CD8-positive, alpha-beta memory T cell (primary cell): ENCODE measurements at places on chromosomes 4 and X. TPM values are rescaled to one million over a fixed set of nuclear protein-coding genes. Genes with fewer than 3 reads are reported as not detected.

The GDI1 gene
- total RNA-seq = 107 TPM

The CT45A2 gene
- not detected for total RNA-seq

The FOXO4 gene
- total RNA-seq = 13.8 TPM

The RAB28 gene
- total RNA-seq = 17.3 TPM

The SHROOM4 gene
- not detected for total RNA-seq

The GPR82 gene
- total RNA-seq = 0.39 TPM

The PLAC1 gene
- total RNA-seq = not detected

The UGT2B17 gene
- total RNA-seq = not detected

The HTR2C gene
- total RNA-seq = not detected

The HTN3 gene
- total RNA-seq = not detected

The GUCY1A1 gene
- total RNA-seq = not detected

The PCYT1B gene
- not detected for total RNA-seq

The TMEM47 gene
- total RNA-seq = not detected

The SMIM10 gene
- total RNA-seq = 1.3 TPM

The MAGEA2B gene
- total RNA-seq = not detected

The HTT gene
- total RNA-seq = 54.7 TPM

The SLC26A1 gene
- not detected for total RNA-seq

- no peak for DNase-seq
Measured at GRCh38 chr4:55980725-55981124, 32.0 kb downstream of the CEP135 start.

DNA sequence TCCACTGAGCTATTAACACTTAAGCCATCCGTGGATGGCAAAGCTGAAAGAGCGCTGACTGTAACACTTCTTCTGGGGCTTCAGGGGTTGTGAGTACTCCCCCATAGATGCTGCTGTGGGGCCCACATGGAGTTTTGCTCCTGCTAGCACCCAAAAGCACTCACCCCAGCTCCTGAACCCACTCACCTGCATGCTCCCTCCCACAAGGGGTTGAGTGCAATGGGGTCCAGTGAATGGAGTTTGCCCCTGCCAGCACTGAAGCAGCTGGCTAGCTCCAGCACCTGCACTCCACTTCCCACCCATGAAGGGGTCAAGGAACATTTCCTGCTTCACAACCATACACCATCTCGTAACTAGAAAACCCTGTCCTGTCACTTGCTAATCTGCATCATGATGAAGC, 78.9 kb downstream of the IL21 start:
- no peak for DNase-seq

GRCh38 chrX:105610411-105610810, 211.9 kb upstream of the NRK start:
- DNase-seq = no peak

DNA sequence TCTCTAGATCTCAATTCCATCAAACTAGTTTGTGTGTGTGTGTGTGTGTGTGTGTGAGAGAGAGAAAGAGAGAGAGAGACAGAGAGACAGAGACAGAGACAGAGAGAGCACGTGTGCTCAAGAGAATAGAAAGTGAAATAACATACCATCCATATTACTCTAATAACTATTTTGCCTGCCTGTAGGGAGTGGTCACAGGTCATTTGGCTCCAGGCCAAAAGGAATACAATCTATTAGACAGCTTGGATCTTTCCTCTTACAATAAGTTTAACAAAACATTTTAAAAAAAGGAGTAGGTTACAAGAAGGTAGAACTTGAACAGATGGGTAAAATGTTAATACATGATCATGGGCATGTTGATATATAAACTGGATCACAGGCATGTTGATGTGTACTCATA, 76.2 kb downstream of the COL4A6 start:
- no peak for DNase-seq

DNA sequence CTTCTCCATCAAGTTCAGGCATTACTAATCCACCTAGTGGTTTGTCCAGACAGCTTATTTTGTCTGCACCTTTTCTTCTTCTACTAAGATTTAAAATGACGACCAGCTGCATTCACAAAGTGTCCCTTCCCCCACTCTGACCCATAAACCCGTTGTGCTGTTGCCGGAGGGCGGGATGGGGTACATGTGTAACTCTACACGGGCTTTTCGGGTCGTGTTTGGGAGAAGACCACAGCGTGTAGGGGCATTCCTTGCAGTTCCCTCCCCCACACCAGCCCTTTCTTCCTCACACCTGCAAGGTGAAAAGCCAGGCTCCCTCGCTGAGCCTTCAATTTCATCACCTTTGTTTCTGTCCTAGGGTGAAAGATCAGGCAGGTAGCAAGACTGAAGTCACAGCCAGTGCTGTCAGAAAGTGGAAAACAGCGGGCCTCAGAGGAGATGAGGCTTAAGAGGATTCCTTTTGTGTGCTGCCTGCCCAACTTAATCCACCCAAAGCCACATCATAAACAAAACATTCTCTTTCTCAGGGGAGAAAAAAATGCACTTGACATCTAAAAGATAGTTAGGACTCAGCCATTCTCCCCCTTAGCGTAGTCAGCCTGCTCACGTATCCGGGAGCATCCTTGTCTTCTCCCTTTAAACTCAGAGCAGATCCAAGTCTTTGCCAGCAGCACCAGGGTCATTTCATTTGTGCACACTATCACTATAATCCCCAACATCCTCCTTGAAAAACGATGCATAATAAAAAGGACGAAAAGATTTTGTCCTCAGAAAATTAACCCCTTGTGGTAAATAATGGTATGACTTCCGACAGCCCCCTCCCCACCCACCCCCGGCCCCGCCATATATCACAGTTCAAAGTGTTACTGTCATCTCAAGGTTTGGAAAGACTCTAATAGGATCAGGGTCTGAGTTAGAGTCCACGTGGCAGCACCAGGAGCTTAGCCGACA, 599.0 kb downstream of the RAB28 start:
- no peak for DNase-seq

GRCh38 chr4:8079916-8080753, 78.5 kb downstream of the ABLIM2 start:
- no peak for DNase-seq

GRCh38 chr4:17534705-17535104, 19.7 kb downstream of the CLRN2 start:
- DNase-seq = no peak

- no peak for DNase-seq
Measured at GRCh38 chrX:107766470-107767150, 9.0 kb downstream of the TSC22D3 start.

GRCh38 chr4:71405791-71406190, 67.0 kb downstream of the SLC4A4 start:
- no peak for DNase-seq

GRCh38 chr4:176469546-176469945, 149.8 kb downstream of the SPCS3 start:
- DNase-seq = no peak

- no peak for DNase-seq
Measured at GRCh38 chr4:20680736-20681135, 19.5 kb upstream of the PACRGL start.

DNA sequence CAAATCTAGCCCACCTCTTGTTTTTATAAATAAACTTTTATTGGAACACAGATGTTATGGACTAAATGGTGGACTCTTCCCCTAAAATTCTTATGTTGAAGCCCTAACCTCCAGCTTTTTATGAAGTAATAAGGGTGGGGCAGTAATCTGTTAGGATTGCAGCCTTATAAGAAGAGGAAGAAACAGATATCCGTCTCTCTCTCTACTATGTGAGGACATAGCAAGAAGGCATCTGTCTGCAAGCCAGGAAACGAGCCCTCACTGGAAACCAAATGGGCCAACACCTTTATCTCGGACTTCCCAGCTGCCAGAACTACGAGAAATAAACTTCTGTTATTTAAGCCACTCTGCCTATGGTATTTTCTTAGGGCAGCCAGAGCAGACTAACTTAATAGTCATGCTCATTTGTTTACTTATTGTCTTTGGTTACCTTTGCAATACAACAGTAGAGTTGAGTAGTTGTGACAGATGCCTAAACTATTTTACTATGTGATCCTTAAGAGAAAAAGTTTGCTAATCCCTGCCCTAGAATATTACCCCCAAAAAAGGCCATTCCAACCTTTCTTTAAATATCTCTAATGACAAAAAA, 67.4 kb downstream of the MANBA start:
- DNase-seq = no peak

DNA sequence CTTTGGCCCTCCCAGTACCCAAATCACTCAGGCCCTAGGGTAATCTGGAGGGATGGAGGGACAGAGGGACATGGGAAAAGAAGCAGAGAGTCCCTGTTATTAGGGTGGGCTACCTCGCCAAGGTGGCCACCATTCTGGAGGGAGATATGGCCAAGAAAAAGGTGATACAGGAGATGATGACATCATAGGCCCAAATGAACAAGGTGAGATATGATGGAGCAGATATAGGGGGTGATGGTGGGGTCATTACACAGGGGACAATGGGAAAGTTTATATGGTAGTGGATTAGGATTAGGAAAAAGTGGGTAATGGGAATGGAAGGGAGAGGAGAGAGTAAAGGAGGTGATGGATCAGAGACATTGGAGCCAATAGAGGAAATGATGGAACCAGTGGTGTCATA, 12.9 kb upstream of the SYP start:
- no peak for DNase-seq

DNA sequence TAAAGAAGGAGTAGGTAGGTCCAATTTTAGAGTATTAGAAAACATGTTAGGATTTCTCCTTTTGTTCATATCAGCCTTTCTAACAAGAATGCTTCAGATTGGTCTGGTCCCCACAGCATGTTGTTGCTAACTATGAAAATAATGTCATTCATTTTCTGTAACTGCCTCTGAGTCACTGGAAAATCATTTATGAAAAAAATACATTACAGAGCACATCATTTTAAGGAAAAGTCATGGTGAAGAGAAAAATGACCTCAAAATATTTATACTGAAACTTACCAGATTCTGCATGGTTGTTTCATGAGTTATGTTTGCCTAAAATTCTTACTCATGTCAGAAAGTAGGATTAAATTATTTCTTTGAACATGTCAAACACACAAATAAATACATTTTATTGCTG, 35.2 kb downstream of the DTHD1 start:
- DNase-seq = no peak

- no peak for DNase-seq
Measured at GRCh38 chr4:188158336-188158735, 19.1 kb downstream of the TRIML1 start.

DNA sequence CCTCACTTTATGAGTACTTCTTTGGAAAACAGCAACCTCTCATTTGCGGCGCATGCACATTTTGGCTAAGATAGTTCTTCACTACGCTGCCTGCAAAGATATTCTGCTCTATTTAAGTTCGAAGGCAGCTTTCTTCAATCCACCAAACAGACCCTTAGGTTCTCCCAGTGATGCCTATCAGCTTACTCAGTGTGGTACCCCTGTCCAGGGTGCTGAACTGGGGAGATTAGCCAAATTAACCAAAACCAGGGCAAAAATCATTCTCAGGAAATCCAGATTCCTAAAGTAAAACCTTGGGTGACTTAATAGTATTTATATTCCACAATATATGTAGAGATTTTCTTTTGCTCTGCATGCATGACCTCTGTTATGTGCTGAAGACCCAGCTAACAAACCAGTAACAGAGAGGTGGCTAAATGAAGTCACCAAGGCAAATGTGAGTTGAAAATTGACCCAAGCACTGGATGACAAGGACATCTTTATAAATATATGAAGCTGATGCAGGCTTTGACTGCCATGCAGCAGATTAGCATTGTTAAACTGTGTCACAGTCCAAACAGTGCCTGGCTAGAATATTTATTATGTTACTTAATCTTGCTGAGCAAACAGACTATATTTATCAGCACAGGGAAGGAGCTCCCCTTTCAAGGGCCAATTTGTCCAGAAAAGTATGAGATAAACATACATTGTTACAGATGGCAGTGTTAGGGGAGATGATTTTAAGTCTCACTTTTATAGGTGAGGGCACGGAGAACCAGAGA, 418.2 kb downstream of the STIM2 start:
- DNase-seq = no peak

DNA sequence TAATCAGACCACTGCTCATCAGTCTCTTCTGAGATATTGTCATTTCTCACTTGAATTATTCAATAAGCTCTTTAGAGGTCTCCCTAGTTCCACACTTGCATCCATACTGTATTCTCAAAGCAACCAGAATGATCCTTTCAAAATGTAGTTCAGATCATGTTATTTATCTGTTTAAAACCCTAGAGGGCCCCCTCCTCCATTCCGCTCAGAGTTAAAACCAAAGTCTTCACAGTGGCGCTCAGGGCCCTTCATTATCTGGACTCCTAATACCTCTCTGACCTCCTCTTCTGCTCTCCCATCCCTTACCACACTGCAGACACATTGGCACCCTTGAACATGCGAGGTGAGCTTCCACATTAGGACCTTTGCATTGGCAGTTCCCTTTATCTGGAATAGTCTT, 32.7 kb upstream of the HPGDS start:
- DNase-seq = no peak

DNA sequence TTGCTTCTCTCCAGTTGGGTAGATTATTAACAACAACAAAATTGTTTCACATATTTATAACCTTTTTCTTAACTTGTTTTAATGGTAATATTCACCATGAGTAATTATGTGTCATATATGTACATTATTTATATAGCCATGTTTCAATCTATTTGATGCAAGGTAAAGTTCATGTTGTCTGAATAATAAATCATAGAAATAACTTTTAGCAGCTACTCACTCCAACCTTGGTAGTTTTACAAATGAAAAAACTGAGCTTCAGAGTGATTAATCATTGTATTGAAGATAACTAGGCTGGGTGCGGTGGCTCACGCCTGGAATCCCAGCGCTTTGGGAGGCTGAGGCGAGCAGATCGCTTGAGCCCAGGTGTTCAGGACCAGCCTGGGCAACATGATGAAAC, 46.0 kb downstream of the TMA16 start:
- no peak for DNase-seq

GRCh38 chrX:24131476-24131875, 18.1 kb upstream of the ZFX start:
- DNase-seq = no peak

GRCh38 chr4:37477126-37477525, 209.1 kb downstream of the RELL1 start:
- no peak for DNase-seq

DNA sequence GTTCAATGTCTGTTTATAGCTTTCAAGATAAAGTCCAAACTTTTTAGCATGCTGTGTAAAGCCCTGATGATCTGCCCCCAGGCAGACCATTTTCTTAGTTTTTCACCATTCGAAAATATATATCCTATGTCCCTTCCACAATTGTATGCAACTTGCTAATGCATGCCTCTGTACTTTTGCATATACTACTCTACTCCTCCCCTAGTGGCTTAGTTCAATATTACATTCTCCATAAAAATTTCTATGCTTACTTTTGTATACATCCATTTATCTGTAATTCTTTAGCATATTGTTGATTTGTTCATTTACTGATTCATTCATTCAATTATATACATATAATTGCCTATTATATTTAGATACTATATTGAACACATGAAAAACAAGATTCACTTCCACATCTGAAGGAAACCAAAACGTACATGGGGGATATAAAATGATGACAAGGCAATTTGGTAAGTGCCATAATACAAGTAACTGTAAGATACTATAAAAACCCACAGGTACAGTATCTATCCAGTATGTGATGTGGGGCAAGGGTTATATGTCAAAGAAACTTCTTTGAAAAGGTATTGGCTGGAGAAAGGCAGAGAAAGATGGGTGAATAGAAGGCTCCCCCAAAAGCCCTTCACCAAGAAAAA, 902.5 kb downstream of the FAM133A start:
- no peak for DNase-seq

GRCh38 chr4:76539979-76540378, 105.0 kb downstream of the SHROOM3 start:
- DNase-seq = no peak

- no peak for DNase-seq
Measured at GRCh38 chr4:174217273-174218126, 66.0 kb downstream of the FBXO8 start.

GRCh38 chr4:148162991-148163390, 279.2 kb downstream of the NR3C2 start:
- no peak for DNase-seq

- DNase-seq = no peak
Measured at GRCh38 chr4:184843984-184844554, 18.3 kb upstream of the ACSL1 start.
